ENCODE measurements at places on chromosomes 2 and 18. TPM values are rescaled to one million over a fixed set of nuclear protein-coding genes. Genes with fewer than 3 reads are reported as not detected.

DNA sequence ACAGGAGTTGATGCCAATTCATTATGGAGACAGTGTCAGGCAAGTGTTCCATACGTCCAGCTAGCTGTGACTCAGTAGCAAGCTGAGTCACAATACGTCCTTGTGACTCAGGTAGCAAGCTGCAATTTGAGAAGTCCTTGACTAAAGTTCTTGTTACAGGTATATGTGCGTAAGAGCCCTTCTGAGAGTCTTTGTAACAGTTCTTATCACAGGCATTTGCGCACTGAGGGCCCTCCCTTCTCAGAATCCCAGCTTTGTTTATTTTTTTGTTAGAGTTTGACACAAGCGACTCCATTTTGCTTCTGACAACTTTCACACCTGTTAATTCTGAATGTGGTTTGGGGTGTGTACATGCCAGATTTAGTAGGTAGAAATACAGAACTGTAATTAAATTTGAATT lies 20.1 kb upstream of the ACMSD start:
- DNase-seq = no peak

GRCh38 chr2:177733-178132 lies 86.1 kb downstream of the SH3YL1 start:
- no peak for DNase-seq

GRCh38 chr18:54240629-54241107 lies 16.2 kb upstream of the MBD2 start:
- no peak for DNase-seq

- DNase-seq = no peak
Measured at GRCh38 chr18:13296867-13297574, 78.5 kb downstream of the LDLRAD4 start.

DNA sequence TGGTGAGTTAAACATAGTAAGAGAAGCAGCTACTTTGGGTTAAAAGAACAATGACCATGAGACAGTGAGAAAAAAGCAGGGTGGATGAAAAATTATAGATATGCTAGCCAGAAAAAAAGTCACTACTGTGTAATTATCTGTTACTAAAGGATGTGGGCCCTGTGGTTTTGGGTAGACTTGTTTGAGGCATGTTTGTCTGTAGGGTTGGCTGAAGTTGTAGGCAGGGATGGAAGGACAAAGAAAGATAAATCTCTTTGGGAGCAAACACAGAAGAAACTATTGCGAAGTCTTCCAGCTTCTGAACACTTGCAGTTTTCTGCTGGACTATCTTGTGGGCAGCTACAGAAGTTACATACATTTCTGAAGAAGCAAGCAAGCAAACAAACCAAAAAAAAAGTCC lies 28.2 kb downstream of the RND3 start:
- no peak for DNase-seq

GRCh38 chr2:172040311-172040710 lies 40.6 kb downstream of the METAP1D start:
- no peak for DNase-seq

The COL4A4 gene
- total RNA-seq = 20.5 TPM

The CYP27C1 gene
- total RNA-seq = not detected

The DYNC2LI1 gene
- total RNA-seq = 2.9 TPM
